ENCODE measurements at places on chromosomes 6 and 20. TPM values are rescaled to one million over a fixed set of nuclear protein-coding genes. Genes with fewer than 3 reads are reported as not detected.
A peak's percentile ranks its signal among the peaks of the same experiment; 100 is the strongest.

GRCh38 chr6:16901306-16901705, 140.0 kb upstream of the ATXN1 start:
- no peak overlapping the region for H3K27ac ChIP-seq
- no peaks in the 10 kb centered on the region for H3K27me3 ChIP-seq
- no peaks in the 10 kb centered on the region for H3K36me3 ChIP-seq
- DNase-seq = no peak
- no peak overlapping the region for H3K4me3 ChIP-seq

GRCh38 chr6:158322724-158323560, 10.7 kb downstream of the TULP4 start:
- no peak overlapping the region for H3K27ac ChIP-seq
- H3K27me3 ChIP-seq = no peaks in the 10 kb centered on the region
- DNase-seq = no peak
- H3K4me1 ChIP-seq = peaks cover 12% of the 10 kb centered on the region
- H3K4me3 ChIP-seq = no peak overlapping the region
- no peaks in the 10 kb centered on the region for H3K36me3 ChIP-seq

DNA sequence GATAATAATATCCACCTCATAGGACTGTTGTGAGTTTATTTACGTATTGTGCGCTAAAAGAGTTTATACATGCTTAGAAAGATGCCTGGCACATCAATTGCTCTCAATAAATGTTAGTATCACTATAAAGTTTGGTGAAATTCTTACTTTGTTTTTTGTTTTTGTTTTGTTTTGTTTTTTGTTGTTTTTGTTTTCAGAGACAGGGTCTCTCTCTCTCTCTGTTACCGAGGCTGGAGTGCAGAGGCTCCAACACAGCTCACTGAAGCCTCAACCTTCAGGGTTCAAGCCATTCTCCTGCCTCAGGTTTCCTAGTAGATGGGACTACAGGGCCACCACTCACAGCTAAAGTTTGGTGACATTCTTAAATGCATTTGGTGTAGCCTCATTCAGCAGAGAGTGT, 32.2 kb upstream of the BTN3A2 start:
- no peak overlapping the region for H3K27ac ChIP-seq
- no peaks in the 10 kb centered on the region for H3K36me3 ChIP-seq
- H3K4me1 ChIP-seq = no peaks in the 10 kb centered on the region
- peaks cover 36% of the 10 kb centered on the region for H3K27me3 ChIP-seq
- H3K4me3 ChIP-seq = no peak overlapping the region

DNA sequence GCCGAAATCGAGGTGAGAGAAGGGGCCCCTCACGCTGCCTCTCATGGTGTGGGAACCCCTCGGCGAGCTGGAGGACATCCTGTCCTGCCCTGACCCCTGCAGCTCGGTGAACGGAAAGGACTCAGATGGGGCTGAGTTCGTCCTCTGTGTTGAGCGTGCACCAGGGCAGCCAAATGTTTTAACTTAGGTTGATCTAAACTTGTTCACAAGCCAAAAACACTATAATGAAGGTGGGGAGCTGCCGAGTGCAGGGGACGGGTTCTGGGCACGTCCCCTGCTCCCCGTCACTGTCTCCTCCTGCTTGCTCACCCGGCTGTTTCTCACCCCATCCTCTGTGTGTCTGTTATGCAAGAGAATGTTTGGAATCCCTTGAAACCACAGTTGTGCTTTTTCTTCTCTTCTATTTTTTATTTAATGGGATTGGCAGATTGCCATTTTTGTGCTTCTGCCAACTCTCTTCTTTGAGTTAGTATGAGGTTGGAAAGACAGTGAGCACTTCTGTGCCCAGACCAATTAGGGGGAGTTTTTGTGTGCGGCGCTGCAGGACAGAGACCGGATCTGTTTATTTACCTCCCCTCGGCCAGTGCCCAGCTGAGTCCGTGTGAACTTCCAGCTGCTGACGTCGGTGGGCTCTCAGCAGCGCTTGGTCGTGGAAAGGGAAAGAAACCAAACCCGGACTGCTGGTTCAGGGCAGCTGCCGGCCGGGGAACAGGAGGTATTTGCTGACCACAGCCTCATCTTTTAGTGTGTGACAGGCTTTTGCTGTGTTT, 158.1 kb downstream of the DTNBP1 start:
- H3K4me1 ChIP-seq = peaks cover 10% of the 10 kb centered on the region
- DNase-seq = no peak
- peak overlapping the region; percentile 65 for H3K4me3 ChIP-seq
- no peaks in the 10 kb centered on the region for H3K27me3 ChIP-seq
- H3K36me3 ChIP-seq = no peaks in the 10 kb centered on the region

Gene MRPS18A
- 21.2 TPM for total RNA-seq

Measured in thoracic aorta (tissue), 2 donors.